Glutamatergic neuron (in vitro differentiated cells): ENCODE measurements at places on chromosomes 4 and X. TPM values are rescaled to one million over a fixed set of nuclear protein-coding genes. Genes with fewer than 3 reads are reported as not detected.

NSUN7 gene
- 0.25 TPM for total RNA-seq

RAI2 gene
- 1.4 TPM for total RNA-seq

SYTL4 gene
- 0.25 TPM for total RNA-seq

DNA sequence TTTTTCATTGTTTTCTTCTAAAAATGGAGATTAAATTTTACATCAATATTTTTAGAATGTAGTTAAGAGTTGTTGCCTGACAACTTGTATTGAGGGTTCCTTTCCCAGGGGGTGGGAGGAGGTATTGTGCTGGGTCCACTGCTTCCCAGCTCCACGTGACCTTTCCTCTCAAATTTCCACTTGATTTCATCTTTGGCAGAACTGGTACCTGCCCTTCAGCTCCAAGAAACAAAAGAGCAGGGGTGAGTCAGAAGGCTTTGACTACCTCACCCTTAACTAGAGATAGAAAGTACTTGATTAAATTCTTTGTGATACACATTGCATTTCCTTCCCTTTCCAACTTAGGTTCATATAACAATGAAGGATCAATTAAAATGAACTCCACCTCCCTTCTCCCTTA lies 19.7 kb downstream of the TRIM2 start:
- no peak for DNase-seq

- no peak for DNase-seq
These were observed 83.9 kb upstream of the FAM241A start for GRCh38 chr4:112061207-112061817.
